Activated CD8-positive, alpha-beta T cell treated with anti-CD3 and anti-CD28 coated beads, Interleukin-2, amount 10 ng/mL, durations not matched to agents 7 days and 5 days (primary cell): ENCODE measurements at places on chromosomes 12 and 14. TPM values are rescaled to one million over a fixed set of nuclear protein-coding genes. Genes with fewer than 3 reads are reported as not detected.

GRCh38 chr12:69988481-69989321, 163.7 kb downstream of the MYRFL start:
- DNase-seq: no peak
- H3K27ac ChIP-seq: no peak overlapping the region
- no peak overlapping the region for H3K4me3 ChIP-seq
- no peaks in the 10 kb centered on the region for H3K36me3 ChIP-seq
- H3K4me1 ChIP-seq: no peaks in the 10 kb centered on the region

GRCh38 chr12:100897240-100897639, 102.7 kb downstream of the ANO4 start:
- DNase-seq: no peak
- H3K27me3 ChIP-seq: no peaks in the 10 kb centered on the region
- no peak overlapping the region for H3K4me3 ChIP-seq
- H3K4me1 ChIP-seq: no peaks in the 10 kb centered on the region
- no peak overlapping the region for H3K27ac ChIP-seq

DNA sequence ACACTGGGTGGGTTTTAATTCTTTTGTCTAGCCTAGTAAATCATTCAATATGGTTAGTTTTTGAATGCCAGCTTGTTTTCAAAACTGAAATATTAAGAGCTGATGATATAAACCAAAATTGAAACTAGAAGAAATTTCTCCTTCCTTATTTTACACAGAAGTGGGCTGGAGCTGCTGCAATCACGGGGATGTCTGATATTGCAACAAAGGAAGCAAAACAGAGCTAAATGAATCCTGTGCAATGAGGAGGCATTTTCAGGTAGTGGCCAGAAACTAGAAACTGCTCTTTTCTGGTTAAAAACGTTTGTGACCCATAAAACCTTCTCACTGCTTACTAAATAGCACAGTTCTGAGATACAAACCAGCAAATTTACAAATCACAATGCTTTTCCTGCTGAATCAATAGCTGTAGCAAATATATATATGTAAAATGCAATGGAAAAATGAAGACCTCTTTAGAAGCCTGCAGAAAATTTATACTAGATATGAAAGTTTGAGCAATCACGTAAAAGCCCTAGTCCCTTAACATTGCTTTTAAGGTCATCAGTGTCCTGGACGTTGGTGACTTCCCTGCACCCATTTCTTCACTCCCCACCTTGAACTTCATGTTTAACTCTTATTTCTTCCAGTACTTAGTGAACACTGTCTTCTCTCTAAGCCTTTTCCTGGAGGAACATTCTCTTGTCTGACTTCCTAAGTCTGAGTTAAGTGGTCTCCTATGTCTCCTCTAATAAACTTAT, 15.9 kb upstream of the LRRK2 start:
- no peak overlapping the region for H3K27ac ChIP-seq
- no peak overlapping the region for H3K4me3 ChIP-seq

GRCh38 chr12:110742096-110742717, 484 bp downstream of the PPP1CC start:
- H3K36me3 ChIP-seq: peaks cover 38% of the 10 kb centered on the region
- H3K27me3 ChIP-seq: no peaks in the 10 kb centered on the region
- DNase-seq: peak; percentile 34
- H3K4me1 ChIP-seq: peaks cover 49% of the 10 kb centered on the region
- peak overlapping the region; percentile 98 for H3K27ac ChIP-seq

- H3K27ac ChIP-seq: no peak overlapping the region
- no peak for DNase-seq
- no peaks in the 10 kb centered on the region for H3K27me3 ChIP-seq
- no peaks in the 10 kb centered on the region for H3K4me1 ChIP-seq
- no peak overlapping the region for H3K4me3 ChIP-seq
These were observed 90.1 kb downstream of the KIAA0586 start for GRCh38 chr14:58517592-58517991.

DNA sequence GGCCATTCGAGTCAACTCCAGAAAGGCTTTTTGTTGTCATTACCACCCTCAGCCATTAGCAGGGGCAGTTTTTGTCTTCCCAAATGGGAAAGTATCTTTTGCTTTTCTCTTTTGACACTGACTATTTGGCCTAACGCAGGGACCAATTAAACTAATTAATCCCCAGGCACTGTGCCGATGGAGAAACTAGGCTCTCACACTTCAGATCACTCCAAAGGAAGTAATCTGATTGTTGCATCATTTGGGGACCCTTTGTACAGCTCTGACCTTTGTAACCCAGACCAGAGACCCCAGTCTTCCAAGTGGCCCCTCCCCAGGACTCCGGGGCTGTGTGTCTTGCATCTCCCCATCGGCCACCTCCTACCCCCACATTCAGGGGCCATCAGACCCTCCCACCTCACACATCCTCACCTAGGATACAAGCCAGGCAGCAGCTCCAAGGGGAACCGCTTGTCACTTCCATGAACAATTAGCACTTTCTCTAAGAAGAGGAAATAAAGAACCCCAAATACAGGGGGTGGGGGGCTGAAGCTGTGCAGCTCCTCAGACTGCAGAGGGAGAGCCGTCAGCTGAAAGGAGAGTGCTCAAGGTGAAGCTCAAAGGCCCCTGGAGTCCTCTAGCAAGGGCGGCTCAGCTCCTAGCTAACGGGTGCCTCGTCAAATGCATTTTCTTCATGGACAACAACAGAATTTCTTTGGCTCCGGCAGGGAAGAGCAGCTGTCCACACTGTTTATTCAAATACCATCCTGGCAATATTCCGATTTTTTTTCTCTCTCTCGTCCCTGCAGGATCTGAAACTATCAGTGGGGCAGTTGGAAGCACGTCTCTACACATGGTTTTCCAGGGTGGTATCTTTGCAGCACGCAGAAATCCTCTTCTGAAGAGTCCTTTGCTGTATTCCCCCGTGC, 64.3 kb upstream of the DIO3 start:
- DNase-seq: no peak
- H3K4me1 ChIP-seq: no peaks in the 10 kb centered on the region
- no peak overlapping the region for H3K4me3 ChIP-seq
- H3K36me3 ChIP-seq: no peaks in the 10 kb centered on the region
- H3K27ac ChIP-seq: no peak overlapping the region

The MANSC4 gene
- total RNA-seq: not detected

The SYT1 gene
- not detected for total RNA-seq

- H3K27me3 ChIP-seq: no peaks in the 10 kb centered on the region
- no peaks in the 10 kb centered on the region for H3K36me3 ChIP-seq
- H3K27ac ChIP-seq: no peak overlapping the region
- H3K4me1 ChIP-seq: no peaks in the 10 kb centered on the region
- DNase-seq: no peak
- H3K4me3 ChIP-seq: no peak overlapping the region
These were observed 171.1 kb downstream of the RPAP3 start for GRCh38 chr12:47534695-47535094.

The POLE2 gene
- total RNA-seq: 39.3 TPM

DNA sequence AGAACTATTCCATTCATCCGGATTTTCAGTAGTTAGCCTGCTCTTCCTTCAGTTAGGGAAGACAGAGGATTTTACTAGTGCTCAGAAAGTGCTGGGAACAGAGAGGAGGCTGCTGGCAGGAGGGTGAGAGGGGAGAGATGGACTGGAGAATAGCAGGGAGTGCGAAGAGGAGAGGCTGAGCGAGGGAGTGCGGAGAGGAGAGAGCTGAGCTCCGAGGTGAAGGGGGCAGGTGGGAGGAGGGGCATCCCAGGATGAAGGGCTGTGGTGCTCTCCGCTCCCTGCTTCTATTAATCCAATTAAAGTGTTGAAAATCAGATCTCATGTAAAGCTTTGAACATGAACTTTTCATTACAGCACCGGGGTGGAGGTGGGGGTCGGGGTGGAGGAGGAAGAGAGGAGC, 20.4 kb upstream of the SMOC1 start:
- no peaks in the 10 kb centered on the region for H3K36me3 ChIP-seq
- no peak overlapping the region for H3K27ac ChIP-seq
- no peak overlapping the region for H3K4me3 ChIP-seq
- H3K27me3 ChIP-seq: peaks cover 18% of the 10 kb centered on the region
- H3K4me1 ChIP-seq: no peaks in the 10 kb centered on the region

The PSMC6 gene
- total RNA-seq: 88.2 TPM

- H3K27me3 ChIP-seq: no peaks in the 10 kb centered on the region
- no peaks in the 10 kb centered on the region for H3K4me1 ChIP-seq
- no peak for DNase-seq
- no peaks in the 10 kb centered on the region for H3K36me3 ChIP-seq
These were observed 68.4 kb downstream of the CACNA1C start for GRCh38 chr12:2120982-2121758.

DNA sequence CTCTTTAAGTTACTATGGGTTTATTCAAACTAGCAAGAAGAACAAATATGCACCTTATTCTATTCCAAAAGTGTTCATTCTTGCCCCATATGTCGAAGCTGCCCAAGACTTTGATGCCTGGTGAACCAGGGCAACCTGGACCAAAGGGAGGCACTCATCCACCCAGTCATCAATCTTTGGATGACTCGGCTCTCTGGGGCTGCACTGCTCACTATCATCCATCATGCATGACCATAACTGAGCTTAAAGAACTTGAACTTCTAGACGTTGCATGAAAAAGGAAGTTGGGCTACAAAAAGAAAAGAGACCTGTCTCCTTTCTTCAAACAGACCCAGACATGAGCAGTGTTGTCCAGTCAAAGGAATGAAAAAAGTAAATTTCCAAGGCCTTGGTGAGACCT, 1.2 kb downstream of the KRT4 start:
- H3K4me3 ChIP-seq: no peak overlapping the region
- peaks cover 2% of the 10 kb centered on the region for H3K27me3 ChIP-seq
- no peak overlapping the region for H3K27ac ChIP-seq

DNA sequence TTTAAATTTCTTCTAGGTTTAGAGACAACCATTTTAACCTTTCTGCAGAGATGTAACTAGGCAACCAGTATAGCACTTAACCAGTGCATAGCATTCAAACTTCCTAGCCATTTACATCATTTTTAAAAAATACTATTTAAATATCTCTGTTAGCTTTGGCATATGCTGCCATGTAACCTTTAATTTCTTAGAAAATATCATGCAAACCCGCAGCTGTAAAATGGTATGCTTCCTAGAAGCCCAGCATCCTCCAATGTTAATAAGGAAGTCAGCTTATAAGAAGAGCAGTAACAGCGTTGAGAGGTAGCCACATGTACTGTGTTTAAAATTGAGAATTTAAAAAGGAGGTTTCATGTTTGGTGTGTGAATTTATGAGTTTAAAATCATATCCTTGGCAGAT, 22.8 kb downstream of the GNG2 start:
- H3K4me1 ChIP-seq: peaks cover 74% of the 10 kb centered on the region
- H3K27me3 ChIP-seq: no peaks in the 10 kb centered on the region
- peaks cover 72% of the 10 kb centered on the region for H3K36me3 ChIP-seq
- H3K4me3 ChIP-seq: peak overlapping the region; percentile 13
- H3K27ac ChIP-seq: peak overlapping the region; percentile 19
- no peak for DNase-seq

The FSCB gene
- total RNA-seq: not detected

The EIF2B2 gene
- total RNA-seq: 49.1 TPM

DNA sequence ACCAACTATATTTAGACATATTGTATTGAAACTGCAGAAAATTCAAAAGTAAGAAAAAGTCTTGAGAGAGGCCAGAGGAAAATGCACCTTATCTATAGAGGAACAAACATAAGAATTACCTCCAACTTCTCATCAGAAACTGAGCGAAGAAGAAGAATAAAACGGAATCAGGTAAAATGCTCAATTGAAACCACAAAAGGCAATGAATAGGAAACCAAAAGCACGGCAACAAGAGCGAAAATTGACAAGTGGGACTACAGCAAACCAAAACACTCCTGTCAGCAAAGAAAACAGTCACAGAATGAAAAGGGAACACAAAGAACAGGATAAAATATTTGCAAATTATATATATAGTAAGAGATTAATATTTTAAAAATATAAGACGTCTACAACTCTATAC, 61.9 kb upstream of the PARP11 start:
- peaks cover 44% of the 10 kb centered on the region for H3K4me1 ChIP-seq
- peaks cover 2% of the 10 kb centered on the region for H3K27me3 ChIP-seq
- peak; percentile 36 for DNase-seq
- peak overlapping the region; percentile 82 for H3K27ac ChIP-seq

The DACT1 gene
- 1.1 TPM for total RNA-seq

The WSB2 gene
- total RNA-seq: 45.0 TPM

GRCh38 chr14:95340201-95340697, 20.5 kb upstream of the CLMN start:
- no peaks in the 10 kb centered on the region for H3K36me3 ChIP-seq
- H3K27me3 ChIP-seq: peaks cover 16% of the 10 kb centered on the region
- no peak overlapping the region for H3K27ac ChIP-seq
- no peaks in the 10 kb centered on the region for H3K4me1 ChIP-seq

The LRRC10 gene
- not detected for total RNA-seq

DNA sequence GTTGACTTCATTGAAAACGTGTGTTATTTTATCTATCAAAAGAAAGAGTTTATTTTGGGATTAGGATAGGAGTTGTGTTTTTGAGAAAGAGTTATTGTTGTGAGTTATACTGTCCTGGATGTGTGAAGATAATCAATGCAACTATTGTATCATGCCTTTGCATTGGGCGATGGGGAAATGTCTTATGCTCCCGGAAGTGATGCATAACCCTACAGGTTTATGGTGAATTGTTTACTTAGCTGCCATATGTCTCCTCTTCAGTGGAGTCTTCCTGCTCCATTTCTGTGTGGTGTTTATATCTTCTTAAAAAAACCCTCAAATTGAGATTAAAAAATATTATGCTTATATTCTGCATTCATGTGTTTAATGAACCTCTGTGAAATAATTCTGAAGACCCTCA, 6.5 kb downstream of the PDE3A start:
- no peak for DNase-seq
- H3K4me1 ChIP-seq: peaks cover 3% of the 10 kb centered on the region
- no peaks in the 10 kb centered on the region for H3K36me3 ChIP-seq

DNA sequence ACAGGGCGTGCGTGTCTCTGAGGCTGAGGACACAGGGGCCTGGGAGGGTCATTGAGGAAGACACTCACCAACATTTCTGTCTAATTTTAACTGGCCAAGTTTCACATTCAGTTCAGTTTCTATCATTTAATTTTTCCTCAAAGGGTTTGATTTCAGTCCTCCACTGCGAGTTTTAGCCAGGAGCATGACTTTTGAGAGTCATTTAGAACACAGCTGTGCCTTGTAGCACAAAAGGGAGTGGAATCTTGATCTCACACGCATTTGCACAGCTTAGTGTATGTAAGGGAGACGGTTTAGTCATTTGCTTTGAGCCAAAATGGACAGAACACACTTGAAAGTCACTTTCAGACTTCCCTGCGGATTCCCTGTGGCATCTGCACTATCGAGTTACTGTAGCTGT, 1090.8 kb downstream of the BCL11B start:
- H3K36me3 ChIP-seq: peaks cover 8% of the 10 kb centered on the region
- peaks cover 88% of the 10 kb centered on the region for H3K4me1 ChIP-seq
- H3K27me3 ChIP-seq: no peaks in the 10 kb centered on the region
- H3K27ac ChIP-seq: peak overlapping the region; percentile 65
- no peak overlapping the region for H3K4me3 ChIP-seq

GRCh38 chr12:105427883-105428282, 97.4 kb downstream of the C12orf75 start:
- no peak overlapping the region for H3K4me3 ChIP-seq
- peaks cover 2% of the 10 kb centered on the region for H3K4me1 ChIP-seq
- DNase-seq: no peak
- no peaks in the 10 kb centered on the region for H3K36me3 ChIP-seq
- H3K27ac ChIP-seq: no peak overlapping the region
- peaks cover 24% of the 10 kb centered on the region for H3K27me3 ChIP-seq

- peaks cover 46% of the 10 kb centered on the region for H3K4me1 ChIP-seq
- H3K27me3 ChIP-seq: no peaks in the 10 kb centered on the region
- DNase-seq: no peak
These were observed 38.0 kb downstream of the NFKBIA start for GRCh38 chr14:35366521-35366976.
